Umbilical cord (tissue), 2 donors: ENCODE measurements at places on chromosomes 4 and X. TPM values are rescaled to one million over a fixed set of nuclear protein-coding genes. Genes with fewer than 3 reads are reported as not detected.

- DNase-seq = no peak
Observed at GRCh38 chr4:17315459-17315858, 196.4 kb downstream of the QDPR start.

DNA sequence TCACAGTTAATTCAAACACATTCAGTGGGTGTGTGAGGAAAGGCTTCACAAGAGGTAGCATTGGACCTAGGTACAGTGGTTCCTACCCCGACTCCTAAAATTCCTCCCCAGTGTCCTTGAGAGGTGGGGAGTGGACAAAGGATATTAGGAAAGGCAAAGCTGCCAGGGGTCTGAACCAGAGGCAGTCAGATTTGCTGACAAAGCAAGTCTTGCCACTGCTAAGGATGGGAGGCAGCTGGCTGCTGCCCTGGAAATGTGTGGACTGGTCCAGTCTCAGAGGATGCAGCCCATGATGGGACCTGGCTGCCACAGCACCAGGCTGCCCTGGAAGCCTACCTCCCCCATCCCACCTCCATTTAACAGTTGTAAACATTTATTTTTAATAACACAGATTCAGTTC lies 4.1 kb upstream of the PHF8 start:
- no peak for DNase-seq

- DNase-seq = peak; percentile 64
Observed at GRCh38 chr4:140095694-140096482, 58.1 kb downstream of the MAML3 start.

The MAGEC2 gene
- 0.48 TPM for total RNA-seq
